ENCODE measurements at places on chromosomes 4 and X.

- no peak for DNase-seq
Measured at GRCh38 chr4:19540859-19541540, 710.7 kb upstream of the SLIT2 start.

DNA sequence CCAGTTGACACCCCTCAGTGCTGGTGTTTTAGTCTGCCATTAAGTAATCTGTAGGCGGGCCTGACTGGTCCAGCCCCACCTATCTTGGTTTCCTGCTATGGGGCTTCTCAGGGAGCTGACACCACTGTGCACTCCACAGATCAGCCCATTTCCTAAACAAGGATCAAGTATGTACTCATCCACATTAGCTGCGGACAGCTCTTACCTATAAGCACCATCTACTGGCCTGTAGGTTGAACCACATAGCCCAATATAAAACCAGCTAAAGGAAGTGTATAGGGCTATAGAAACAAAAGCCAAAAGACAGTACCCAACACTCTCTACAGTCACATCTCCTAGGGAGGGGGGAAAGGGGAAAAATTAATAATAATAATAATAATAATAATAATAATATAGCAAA lies 353.5 kb upstream of the CXorf51B start:
- no peak for DNase-seq

DNA sequence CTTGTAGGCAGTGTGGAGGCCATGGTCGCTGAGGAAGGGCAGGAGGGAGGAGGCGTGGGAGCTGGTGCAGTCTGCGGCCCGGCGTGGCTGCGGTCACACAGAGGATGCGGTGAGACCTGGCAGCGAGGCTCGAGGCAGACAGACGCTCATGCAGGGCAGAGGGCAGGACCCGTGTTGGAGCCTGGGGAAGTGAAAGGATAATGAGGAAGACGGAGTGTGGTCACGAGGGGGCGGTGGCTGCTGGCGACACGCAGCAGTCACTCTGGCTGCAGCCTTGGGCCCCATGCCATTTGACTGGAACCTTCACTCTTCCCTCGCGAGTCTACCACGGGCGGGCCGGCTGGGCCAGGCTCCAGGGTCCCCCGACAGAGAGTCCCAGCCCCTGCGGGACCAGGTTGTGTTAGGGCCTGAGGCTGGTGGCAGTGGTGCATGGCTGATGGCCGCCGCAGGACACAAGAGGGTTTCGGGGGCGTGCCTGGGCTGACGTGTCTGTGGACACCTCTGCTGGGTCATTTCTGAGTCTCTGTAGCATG lies 68.8 kb upstream of the HGFAC start:
- no peak for DNase-seq

GRCh38 chrX:45718676-45719075 lies 518.0 kb upstream of the DIPK2B start:
- DNase-seq: no peak

DNA sequence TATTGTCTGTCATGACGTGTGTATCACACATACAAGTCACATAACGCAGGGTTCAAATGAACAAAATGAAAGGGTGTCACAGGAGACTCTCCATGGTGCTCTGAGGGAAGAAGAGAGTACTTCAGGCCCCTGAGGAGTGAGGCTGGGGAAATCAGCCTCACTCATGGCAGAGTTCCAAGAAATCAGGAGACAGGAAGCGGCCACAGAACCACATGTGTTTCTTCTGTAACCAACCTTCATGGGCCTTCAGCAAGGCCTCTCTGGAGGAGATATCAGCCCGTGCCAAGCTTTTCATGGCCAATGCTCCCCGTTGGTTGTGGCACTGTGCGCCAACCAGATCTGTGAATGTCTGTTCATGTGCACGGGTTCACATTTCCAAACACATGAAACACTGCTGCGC lies 76.0 kb downstream of the NAT8L start:
- no peak for DNase-seq
